ENCODE measurements at places on chromosomes 11 and 22.

DNA sequence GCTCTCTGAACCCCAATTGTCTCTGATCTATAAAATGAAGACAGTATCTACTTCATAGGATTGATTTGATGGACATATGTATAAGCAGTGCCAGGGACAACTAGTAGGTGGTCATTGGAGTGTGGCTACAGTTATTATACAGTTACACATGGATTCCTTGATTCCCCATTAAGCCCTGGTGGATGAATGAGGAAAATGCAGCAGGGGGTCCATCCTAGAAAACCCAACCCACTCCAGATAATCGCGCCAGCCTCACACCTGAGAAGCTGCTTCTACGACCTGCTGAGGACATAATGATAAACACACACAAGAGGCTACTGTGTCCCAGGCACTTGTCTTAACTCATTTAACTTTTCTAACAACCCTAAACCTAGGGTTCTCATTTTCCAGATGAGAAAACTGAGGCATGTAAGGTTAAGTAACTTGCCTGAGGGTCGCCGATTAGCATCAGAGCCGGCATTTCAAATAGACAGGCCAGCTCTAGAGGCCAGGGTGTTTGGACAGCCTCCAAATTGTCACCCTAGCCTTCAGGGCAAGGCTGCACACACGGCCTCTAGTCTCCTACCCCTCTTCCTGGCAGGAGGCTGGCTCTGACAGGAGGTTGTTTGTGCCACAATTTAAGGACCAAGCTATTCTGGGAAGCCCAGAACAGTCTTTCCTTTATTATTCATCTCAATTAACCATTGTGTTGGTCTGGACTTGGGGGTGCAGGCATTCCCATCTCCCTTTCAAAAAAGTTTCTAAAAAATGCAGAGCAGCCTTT, 3.8 kb upstream of the C11orf91 start:
- no peak for DNase-seq

DNA sequence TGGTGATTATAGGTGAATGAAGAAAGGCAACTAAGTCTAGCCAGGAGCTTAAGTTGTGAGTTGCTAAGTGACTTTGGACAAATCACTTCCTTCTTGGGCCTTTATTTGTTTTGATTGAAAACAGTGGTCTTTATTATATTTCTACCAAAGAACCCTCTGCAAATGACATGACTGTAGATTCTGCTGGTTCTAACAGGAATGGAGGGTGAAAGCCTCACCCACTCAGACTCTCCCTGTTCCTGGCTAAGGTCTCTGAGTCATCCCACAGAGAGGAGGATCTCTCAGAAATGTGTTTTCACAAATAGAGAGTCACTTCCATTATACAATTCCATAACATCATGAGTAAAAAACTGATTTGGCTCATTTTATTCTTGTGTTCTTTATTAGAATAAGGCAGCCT, 583.9 kb upstream of the LRRC4C start:
- no peak for DNase-seq

DNA sequence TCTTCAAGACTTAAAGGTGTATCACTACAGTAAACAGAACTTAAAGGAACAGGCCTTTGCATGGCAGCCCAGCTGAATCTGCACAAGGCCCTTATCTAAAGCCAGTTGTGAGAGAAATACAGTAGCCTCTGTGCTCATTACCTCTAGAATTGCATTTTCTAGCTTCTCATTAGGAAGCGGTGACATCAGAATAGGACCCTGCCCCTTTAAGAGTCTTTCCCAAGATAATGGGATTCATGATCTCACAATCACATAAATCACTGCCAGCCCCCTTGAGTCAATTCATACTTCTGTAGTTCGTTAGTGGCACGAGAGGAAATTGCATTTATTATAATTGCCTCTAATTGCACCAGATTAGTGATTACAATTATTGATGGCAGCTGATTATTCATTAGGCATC, 170.3 kb downstream of the NTM start:
- no peak for DNase-seq

DNA sequence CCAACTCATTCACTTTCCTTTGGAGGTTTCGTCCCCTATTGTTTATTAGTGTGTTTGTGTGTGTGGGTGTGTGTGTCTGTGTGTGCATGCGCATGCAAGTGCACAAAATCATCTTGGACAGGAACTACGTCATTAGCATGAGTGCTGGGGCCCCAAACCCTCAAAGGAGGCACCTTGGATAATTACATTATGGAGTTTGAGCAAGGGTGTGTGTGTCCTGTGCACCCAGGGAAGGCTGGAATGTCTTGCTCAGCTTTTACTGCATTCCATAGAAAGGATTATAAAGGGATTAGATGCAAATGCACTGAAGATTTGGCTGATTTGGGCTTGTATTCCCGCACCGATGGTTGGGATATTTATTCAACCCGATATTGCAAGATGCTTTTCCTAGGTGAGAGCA, 203.4 kb upstream of the NAV2 start:
- no peak for DNase-seq

- no peak for DNase-seq
Measured at GRCh38 chr22:23580576-23581259, 628 bp upstream of the IGLL1 start.

DNA sequence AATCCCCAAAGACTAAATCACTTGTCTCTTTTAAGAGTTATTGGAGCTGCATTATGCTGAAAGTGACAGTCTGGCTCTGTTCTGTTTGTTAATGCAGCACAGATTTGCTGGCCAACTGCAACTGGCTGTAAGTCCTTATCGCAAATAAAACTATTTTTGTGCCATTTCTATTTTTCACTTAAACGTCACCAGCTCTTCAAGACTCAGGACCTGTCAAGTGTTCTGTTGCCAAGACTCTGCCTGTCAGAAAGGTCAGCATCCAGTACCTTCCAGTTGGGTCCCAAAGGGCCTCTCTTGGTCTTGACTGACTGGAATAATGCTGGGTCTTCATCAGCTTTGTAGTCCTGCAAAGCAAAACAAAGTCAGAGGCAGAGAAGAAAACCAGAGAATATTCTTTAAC, 45.6 kb downstream of the PITPNB start:
- no peak for DNase-seq

- no peak for DNase-seq
Measured at GRCh38 chr22:28521451-28521850, 158.2 kb downstream of the TTC28 start.

DNA sequence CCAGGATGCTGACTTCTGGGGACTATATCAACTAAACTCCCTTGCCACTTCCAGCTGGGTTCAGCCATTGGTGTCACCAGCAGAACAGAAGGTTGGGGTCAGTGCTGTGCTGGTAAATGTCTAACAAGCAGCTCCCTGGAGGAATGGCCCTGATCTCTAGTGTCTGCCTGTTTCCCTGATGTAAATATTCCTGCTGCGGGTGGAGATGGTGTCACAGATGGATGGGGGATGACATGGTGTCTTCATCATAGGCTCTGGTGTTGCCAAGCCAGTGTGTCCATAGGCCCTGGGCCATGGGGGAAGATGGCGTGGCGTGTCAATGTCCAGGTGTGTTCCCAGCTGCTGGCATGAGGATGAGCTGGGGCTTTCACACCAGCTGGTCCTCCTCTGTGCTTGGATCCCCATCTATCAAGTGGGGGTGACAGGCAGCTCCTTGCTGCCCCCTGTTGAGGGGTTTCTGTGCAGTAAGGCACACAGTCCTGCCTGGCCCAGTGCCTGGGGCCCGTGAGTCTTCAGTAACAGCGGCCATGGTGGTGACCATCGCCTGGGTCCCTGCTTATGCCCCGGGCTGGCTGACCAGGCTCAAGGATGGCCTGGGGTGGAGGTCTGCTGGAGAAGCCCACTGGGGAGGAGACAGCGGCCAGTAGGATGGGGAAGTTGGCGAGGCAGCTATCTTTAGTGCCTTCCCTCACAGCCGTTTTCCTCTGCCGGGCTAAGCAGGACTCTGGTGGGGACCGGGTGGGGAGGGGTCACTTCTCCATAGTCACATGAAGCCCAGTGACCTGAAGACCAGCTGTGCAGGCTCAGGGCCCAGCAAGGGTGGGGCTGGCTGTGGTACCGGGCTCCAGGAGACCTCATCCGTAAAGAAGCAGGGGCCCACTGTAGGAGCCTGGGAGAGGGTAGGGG, 12.7 kb downstream of the RPL3 start:
- DNase-seq, result peak; percentile 57

- DNase-seq, result no peak
Measured at GRCh38 chr11:95108671-95109551, 19.3 kb downstream of the ENDOD1 start.
